ENCODE measurements at places on chromosomes 5 and 9.
A peak's percentile ranks its signal among the peaks of the same experiment; 100 is the strongest.

DNA sequence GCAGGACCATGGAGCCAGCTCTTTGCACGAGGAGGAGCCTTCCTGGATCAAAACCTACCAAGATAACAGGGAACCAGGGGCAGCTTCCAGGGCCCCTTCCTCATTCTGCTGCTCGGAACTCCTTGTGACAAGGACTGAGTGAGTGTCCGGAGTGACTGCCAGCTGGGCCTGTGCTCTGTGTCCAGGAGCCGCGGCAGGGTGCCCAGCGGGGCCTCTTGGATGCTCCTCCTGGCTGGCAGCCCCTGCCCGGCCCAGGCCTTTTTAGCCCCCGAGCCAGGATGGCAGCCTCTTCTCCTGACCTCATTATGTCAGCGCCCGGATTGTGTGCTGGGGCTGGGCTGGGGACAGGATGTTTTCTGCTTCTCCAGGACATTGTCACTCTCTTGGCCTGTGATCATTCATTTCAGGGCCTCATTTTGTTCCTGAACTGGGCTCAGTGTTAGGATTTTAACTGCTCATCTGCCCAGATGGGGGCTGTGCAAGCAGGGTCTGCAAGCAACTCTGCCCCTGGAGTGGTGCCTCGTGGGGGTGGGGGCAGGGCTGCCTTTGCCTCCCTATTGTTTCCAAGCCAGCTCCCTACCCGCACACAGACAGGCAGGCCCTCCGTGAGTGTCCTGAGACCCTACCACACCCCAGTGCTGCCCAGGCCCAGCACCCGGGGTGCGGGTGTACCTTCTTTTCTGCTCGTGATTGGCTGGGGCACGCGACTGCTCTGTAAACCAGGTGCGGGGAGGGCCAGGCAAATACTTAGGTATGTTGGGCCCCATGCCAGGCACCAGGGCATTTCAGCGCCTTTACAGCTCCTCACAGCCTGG is 161.6 kb downstream of the COL23A1 start:
- no peak for DNase-seq

GRCh38 chr9:71908825-71909224 is 2.2 kb downstream of the ABHD17B start:
- DNase-seq: no peak

GRCh38 chr9:136906266-136906665 is 19.9 kb downstream of the TRAF2 start:
- no peak for DNase-seq

- DNase-seq: peak; percentile 89
Observed at GRCh38 chr5:90558344-90559192, at the start of gene ADGRV1. Gene ADGRV1, plus strand, starts transcription at chr5:90558797. Its CDS starts 99 bp downstream, at chr5:90558896.

GRCh38 chr5:42840269-42840668 is 28.6 kb upstream of the SELENOP start:
- no peak for DNase-seq

DNA sequence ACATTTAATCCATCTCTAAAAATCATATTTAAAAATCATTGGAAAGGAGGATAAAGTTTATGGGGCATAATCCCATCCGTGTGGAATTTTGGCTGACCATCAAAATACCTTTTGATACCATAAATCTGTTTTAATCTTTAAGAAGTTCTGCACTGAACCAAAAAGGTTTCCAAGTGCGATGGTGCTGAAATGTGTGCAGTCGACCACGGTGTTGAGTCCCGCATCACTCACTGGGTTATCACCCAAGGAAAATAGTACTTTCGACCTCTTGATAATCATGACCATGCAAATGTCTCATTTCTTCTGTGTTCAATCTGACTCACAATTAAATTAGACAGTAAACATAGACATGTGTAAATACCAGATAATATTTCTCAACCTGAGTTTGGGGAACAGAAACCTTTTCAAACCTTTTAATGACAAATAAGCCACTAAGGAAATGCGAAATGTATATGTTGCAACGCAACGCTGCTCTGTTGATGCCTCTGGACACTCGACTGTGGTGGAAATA is 62.0 kb upstream of the CDH6 start:
- no peak for DNase-seq

Measured in NCI-H446 treated with DMSO at 0.1 percent for 48 hours (cell line).